Foreskin melanocyte (primary cell): ENCODE measurements at places on chromosomes 6 and 20.

- no peak for DNase-seq
Observed at GRCh38 chr6:168616816-168617765, 176.1 kb downstream of the SMOC2 start.

DNA sequence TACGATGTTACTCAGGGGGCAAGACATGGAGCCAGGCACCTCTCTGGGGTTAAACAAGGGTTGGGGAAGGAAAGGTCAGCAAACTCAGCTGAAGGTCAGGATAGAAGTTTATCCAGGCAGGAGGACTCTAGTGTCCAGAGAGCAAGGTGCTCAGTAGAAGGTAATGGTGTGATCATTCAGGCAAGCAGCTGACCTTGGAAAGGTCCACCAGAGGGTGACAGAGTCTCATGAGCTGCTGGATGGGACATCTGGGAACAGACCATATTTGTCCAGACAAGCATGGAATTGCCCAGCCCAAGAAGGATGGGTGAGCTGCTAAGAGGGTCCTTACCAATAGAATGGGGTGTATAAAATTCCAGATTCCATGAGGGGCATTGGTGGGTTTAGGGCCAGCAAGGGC lies 89.5 kb downstream of the MAP3K7 start:
- DNase-seq = no peak

DNA sequence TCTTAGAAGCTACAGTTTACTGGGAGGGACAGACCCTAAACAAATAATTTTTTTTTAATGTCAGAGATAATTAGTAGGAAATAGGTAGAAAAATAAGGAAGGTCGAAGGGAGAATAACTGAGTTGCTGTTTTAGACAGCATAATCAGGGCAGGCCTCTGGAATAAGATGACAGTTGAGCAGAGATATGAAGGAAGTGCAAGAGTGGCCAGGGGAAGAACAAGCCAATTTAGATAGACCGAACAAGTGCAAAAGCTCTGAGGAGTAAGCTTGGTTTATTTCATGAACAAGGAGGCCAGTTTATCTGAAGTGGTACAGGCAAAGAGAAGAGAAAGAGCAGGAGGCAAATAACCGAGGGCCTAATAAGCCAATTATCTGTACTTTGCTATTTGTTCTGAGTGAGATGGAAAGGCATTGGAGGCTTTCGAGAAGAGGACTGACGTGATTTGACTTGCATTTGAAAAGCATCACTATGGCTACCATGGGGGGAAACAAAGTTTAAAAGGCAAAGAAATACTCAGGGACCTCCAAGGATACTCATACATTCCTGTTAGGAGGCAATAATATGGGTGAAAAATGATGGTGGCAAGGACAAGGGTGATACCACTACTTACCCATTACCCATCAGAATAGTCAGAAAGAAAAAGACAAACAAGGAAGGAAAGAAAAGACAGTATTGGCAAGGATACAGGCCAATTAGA lies 19.7 kb downstream of the PROCR start:
- DNase-seq = no peak

- DNase-seq = no peak
Observed at GRCh38 chr20:37190354-37191112, 11.2 kb upstream of the MROH8 start.
